ENCODE measurements at places on chromosomes 12 and 14.

DNA sequence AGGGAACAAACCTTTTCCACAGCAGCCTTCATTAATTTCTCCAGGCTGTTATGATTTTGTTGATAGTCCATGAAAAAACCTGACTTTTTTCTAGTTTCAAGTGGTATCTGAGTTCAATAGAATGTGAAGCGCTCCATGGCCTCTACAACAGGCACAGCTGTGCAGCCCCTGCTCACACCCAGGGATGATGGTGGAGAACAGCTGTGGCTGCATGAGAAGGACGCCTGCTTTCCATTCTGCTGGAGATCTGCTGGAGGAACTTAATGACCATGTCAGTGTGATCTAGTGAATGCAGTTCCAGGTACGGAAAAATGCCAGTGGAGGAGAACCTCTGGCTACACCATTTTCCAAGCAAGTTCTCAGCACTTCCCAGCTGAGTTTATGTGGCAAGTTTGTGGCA lies 80.6 kb downstream of the PIWIL1 start:
- no peak for DNase-seq

GRCh38 chr14:105086833-105087307 lies 21.6 kb upstream of the GPR132 start:
- peak; percentile 59 for DNase-seq

GRCh38 chr14:85252011-85252410 lies 277.9 kb upstream of the FLRT2 start:
- DNase-seq: no peak

DNA sequence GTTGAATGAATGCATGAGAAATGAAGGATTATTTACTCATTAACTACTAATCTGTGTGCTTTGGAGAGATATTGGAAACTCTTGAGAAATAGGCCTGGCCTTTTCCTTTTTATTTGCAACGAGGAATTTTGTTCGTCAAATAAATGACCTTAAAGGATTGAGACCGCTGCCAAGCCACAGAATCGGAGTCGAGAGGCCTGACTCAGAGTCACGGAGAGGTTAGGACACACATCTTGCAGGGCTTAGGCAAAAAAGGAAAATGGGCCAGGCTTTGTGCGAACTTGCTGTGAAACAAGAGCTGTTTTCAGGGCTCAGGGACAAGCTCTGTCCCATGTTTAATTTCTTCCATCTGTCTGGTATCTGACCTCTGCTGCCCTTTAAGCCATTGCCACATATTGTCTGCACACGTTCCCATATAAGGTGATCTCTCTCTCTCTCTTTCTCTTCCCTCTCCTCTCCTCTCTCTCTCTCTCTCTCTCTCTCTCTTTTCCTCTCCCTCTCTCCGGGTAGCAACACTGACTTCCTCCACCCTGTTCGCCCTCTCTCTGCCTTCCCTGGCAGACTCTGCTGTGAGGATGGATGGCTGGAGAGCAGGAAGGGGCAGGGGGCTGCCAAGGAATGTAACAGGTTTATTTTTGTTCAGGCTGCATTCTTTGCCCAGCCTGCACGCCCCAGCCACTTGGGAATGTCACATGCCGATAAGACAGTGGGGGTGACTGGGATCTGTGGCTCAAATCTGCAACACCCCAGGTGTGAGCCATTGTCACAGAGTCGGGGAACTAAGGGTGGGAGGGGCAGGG lies 14.9 kb upstream of the IFT81 start:
- DNase-seq: no peak

DNA sequence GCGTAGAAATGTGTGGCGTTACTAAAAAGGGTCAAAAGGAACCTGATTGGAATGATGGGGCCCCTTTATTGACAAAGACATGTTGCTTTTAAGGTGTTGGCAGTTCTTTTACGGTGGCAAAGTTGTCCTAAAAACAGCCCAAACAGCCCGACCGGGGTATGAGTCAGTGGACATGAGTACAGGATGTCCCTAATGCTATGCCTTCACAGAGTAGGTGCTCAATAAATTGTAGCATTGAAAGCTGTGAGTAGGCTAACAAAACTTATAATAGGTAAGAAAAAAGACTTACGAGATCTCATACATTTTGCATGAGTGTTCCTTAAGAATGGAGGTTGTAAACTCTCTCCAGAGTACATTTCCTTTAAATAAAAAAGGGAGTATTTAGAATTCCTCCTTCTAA lies 2.6 kb downstream of the ELK3 start:
- no peak for DNase-seq

DNA sequence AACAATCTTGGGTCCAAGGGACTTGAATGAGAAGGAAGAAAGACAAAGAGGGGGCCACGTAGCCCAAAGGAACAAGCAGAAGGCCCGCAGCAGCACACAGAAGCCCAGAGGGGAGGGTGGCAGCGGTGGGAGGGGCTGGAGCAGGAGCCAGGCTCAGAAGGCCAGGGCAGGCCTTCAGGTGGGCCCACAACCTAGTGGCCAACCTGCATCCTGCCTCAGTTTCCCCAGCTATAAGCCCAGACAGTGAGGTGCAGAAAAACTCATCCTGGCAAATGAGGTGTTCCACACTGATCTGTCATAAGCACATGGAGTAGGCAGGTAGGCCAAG lies 34.1 kb downstream of the LTBP2 start:
- DNase-seq: no peak

- peak; percentile 83 for DNase-seq
Measured at GRCh38 chr12:15526033-15526432, 203.7 kb downstream of the PTPRO start.

GRCh38 chr12:90908465-90908864 lies 46.5 kb downstream of the CCER1 start:
- no peak for DNase-seq

DNA sequence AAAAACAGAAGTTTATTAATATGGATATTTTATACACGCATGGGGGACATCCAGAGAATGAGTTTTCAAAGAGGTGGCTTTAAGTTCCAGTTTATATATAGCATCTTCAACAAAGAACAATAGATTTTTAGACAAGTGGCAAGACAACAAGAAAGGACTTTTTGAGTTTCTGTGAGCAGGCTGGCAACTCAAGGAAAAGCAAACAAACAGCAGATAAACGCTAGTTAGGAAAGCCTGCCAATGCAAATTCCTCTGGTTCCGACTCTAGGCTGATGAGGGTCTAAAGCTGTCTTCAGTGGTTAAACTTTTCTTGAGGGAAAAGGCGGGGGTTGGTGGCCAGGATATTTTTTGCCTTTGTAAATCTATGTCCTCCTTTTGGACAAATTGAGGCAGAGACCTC lies 78.4 kb upstream of the EEA1 start:
- DNase-seq: no peak

GRCh38 chr14:102419716-102420115 lies 57.0 kb downstream of the TECPR2 start:
- no peak for DNase-seq

DNA sequence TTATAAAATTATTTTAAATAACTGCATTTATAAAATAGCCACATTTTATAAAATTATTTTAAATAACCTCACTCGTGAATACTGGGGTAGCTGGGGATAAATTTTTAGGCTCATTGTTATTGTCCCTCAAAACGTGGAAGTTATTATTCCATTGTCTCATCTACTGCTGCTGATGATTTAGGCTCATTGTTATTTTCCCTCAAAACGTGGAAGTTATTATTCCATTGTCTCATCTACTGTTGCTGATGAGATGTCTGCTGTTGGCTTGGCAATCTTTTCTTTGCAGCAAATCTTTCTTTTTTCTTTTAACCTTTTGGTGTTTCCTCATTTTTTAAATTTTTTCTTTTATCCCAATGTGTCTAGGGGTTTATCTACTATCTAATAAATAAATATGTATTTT lies 182.6 kb upstream of the PZP start:
- DNase-seq: no peak

DNA sequence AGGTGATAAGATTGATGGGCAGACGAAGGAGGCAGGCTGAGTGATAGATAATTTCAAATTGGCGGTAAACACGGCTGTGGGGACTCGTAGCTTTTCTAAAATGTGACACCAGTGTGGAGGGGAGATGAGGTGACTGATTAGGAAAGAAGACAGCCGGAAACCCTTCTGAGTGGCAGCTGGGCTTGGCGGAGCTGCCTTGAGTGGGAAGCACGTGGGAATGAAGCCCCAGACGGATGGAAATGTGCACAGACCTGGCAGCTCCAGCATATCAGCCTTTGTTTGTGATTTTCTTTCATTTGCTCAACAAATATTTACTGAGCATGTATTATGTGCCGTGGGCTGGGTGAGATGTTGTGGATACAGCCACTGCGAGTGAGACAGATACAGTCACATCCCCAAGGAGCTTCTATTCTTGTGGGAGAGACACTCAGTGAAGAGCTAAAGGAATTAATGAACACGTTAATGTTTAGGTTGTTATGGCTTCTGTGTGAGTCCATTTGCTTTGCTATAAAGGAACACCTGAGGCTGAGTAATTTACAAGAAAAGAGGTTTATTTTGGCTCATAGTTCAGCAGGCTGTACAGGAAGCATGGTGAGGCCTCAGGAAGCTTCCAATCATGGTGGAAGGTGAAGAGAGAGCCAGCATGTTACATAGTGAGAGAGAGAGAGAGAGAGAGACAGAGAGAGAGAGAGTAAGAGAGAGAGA lies 65.5 kb upstream of the LHX5 start:
- no peak for DNase-seq

DNA sequence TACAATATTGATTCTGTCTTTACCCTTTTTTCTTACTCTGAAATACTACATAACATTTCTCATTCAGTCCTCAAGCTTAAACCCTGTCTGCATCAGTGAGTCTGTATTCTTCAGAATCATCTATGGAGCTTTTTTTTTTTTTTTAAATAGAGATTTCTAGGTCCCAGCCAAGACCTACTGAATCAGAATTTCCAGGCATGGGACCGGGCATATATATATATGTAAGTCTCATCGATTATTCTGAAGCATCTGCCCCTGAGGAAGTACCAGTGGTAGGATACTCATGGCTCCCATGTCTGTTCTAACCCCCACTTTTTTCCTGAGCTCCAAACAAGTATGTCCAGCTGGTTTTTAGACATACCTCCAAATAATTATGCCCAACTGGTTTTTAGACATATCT lies 6.1 kb downstream of the DDX47 start:
- DNase-seq: no peak

GRCh38 chr14:64637735-64638473 lies 66.3 kb upstream of the PLEKHG3 start:
- no peak for DNase-seq

- peak; percentile 37 for DNase-seq
Measured at GRCh38 chr14:64636208-64636979, 67.8 kb upstream of the PLEKHG3 start.

- no peak for DNase-seq
Measured at GRCh38 chr12:102171951-102172350, 25.7 kb downstream of the PMCH start.

Measured in MM.1S (cell line).